ENCODE measurements at places on chromosomes 5 and 9. TPM values are rescaled to one million over a fixed set of nuclear protein-coding genes. Genes with fewer than 3 reads are reported as not detected.

- DNase-seq: no peak
These were observed 77.7 kb downstream of the NR2F1 start for GRCh38 chr5:93660677-93661076.

INSL6 gene
- total RNA-seq: not detected

GRCh38 chr5:56075361-56075760, 80.6 kb upstream of the IL6ST start:
- no peak for DNase-seq

DNA sequence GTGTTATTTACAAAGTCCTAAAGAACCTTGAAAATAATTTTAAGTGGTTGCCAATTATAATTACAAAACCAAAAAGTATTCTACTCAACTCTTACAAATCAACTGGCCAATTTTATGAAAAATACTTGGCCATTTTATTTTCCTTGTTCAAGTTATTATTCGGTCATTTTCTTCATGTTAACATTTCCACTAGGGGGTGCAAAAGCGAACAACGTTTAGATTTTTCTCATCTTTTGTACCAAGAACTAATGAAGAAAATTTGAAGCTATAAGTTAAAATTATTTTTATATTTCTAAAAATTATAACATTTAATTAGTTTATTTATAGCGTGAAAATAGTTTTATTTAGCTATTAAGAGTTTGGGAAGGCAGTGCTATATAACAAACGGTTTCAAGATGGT, 1453.3 kb downstream of the MAT2B start:
- no peak for DNase-seq

TMEFF1 gene
- 2.2 TPM for total RNA-seq

PCDH12 gene
- total RNA-seq: not detected

LCN9 gene
- total RNA-seq: not detected

DNA sequence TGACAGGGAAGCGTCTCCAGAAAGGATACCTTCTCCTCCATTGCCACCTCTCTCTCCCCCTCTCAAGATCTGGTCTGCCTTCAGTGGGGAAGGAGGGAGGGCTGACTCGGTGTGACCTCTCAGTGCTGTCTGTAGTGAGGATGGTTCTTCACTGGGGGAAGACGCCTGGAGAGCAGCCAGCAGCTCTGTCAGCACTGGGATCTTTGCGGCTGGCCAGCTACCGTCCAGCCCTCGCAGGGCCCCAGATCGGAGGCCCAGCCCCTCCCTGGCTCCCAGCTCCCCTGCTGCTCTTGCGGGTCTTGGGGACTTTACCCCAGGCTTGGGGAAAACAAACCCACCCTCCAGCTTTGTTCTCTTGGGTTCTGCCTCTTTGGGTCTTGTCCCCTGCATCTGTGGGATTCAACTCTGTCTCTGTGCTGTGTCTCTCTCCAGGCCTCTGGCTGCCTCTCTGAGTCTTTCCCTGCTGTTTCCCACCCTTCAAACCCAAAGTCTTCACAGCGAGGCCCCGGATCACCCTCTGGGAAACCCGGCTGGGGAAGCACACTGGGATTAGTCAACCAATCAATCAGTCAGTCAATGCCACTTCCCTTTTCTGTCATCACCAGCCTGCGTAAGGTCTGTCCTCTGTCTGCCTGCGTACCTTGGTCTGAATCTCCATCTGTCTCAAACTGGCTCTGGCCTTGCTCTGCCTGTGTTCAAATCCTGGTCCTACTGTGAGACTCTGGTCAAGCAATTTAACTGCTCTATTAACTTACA, 23.0 kb downstream of the FGF18 start:
- no peak for DNase-seq

- DNase-seq: no peak
These were observed 59.5 kb downstream of the CDC42SE2 start for GRCh38 chr5:131323378-131323777.

DNA sequence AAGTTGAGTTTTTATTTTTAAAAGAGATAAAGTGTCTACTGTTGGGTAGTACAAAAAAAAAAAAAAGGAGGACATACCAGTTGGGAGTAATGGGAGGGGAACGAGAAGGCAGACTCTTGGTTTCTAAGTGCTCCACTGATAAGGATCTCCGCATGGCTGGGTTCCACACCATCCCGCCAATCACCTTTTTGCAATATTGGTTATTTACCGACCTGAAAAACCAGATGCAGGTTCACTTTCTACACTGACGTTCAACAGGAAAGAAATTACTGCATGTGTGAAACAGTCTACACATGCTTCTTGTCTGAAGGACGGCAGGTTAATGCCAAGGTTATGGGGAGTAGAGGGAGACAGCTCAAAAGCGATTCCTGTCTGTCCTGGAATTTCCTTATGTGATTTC, 75.5 kb downstream of the PTPN3 start:
- no peak for DNase-seq

DNA sequence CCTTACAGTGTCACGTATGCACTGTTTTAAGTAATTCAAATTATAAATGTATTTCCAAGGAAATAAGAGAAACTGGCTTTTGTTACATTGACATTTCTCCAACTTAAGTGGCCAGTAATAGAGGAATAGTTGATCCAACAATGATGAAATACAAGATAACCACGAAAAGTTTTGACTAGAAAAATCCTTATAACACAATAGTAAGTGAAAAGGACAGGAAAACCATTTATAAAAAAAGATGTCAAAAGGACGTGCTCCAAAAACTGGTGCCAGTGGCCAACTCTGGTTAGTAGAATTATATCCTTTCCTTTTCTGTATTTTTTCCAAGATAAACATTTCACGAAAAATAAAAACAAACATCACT, 210.9 kb downstream of the GAPVD1 start:
- no peak for DNase-seq

GRCh38 chr5:35919191-35919590, 19.2 kb downstream of the CAPSL start:
- no peak for DNase-seq

CAVIN4 gene
- 0.82 TPM for total RNA-seq

TAF11L5 gene
- not detected for total RNA-seq

- no peak for DNase-seq
These were observed 317.8 kb upstream of the RGMB start for GRCh38 chr5:98455665-98456064.

PCDHGB1 gene
- 2.0 TPM for total RNA-seq

SUB1 gene
- total RNA-seq: 204 TPM

GRCh38 chr5:167653645-167654106, 637.8 kb upstream of the WWC1 start:
- DNase-seq: peak; percentile 53

GRCh38 chr9:132743931-132744479, 73.7 kb downstream of the GTF3C4 start:
- no peak for DNase-seq

DNA sequence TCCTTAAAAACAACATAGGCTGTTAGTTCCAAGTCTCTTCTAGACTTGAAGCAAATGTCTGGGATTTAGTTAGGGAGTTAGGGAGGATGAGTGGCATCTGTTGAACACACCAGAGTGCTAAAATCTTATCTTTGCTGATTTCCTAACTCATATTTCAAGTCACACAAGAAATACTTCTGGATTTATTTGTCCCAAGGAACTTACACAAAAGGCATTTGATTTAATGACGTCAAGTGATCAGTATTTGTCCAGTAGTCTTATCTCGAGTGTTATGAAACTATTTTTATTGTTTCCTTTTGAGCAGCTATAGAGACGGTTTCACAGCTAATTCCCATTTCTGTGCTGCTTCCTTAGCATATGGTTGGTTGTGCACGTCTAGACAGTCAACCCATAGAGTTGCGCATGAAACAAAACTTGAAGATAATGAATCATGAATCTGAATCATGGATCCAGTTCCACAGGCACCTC, 140.5 kb upstream of the TUT7 start:
- no peak for DNase-seq

PFN3 gene
- total RNA-seq: not detected

GRCh38 chr9:126611193-126611591, 2.5 kb upstream of the LMX1B start:
- no peak for DNase-seq

- DNase-seq: no peak
These were observed 622 bp upstream of the RGS14 start for GRCh38 chr5:177357146-177357458.

DNA sequence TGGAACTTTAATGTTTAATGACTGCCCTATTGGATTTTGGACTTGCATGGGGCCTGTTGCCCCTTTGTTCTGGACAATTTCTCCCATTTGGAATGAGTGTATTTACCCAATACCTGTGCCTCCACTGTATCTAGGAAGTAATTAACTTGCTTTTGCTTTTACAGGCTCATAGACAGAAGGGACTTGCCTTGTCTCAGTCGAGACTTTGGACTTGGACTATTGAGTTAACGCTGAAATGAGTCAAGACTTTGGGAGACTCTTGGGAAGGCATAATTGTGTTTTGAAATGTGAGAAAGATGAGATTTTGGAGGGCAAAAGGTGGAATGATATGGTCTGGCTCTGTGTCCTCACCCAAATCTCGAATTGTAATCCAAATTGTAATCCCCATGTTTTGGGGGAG, 368.2 kb downstream of the PDE4D start:
- DNase-seq: no peak

DNA sequence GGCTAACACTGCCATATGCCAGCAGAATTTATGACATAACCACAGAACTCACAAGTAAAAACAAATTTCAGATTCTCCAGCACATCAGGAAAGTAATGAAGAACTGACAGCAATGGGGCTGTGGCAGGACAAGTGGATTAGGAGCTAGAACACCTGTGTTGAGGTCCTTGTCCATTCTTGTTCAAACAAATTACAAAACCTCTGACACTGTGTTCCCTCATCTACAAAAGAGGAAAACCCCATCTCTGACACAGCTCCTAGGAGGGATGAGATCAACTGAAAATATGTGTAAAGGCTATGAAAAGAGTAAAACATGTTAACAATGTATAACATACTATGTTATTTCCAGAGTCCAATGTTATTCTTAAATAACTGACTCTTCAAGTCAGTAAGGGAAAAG, 23.5 kb downstream of the ELP1 start:
- DNase-seq: no peak

DNA sequence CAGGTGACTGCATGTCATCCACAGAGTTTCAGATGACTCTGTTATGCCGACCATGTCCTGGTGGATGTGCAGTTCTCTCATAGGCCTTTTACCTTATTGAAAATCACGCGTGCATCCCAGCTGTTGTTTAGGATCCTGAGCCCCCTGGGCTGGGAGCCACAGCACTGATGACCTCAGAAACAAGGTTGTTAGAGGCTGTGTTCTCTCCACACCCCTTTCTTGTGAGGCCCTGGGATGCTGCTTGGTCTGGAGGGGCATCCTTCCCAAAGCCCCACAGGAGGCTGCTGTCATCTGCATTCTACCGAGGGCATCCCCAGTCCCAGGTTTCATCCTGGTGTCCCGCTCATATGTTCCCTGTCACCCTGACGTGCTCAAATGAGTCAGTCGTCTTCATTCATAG, 76.5 kb upstream of the IRX4 start:
- no peak for DNase-seq

DNA sequence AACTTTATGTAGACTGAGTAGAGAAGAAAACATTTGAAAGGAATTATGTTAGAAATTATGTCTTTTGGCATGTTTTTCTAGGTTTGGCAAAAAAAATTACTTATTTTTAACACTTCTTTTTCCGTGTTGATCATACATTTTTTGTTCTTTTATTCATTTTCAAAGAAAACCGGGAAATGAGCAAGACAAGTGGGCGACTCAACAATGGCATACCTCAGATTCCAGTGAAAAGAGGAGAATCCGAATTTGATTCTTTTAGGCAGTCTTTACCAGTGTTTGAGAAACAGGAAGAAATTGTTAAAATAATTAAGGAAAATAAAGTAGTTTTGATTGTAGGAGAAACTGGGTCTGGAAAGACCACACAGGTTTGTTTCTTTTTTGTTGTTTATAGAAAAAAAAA, 12.9 kb downstream of the YTHDC2 start:
- DNase-seq: no peak

- no peak for DNase-seq
These were observed 25.8 kb upstream of the PRXL2C start for GRCh38 chr9:96680812-96681499.

PCDHGA7 gene
- 0.18 TPM for total RNA-seq

WWC1 gene
- 29.4 TPM for total RNA-seq

DNA sequence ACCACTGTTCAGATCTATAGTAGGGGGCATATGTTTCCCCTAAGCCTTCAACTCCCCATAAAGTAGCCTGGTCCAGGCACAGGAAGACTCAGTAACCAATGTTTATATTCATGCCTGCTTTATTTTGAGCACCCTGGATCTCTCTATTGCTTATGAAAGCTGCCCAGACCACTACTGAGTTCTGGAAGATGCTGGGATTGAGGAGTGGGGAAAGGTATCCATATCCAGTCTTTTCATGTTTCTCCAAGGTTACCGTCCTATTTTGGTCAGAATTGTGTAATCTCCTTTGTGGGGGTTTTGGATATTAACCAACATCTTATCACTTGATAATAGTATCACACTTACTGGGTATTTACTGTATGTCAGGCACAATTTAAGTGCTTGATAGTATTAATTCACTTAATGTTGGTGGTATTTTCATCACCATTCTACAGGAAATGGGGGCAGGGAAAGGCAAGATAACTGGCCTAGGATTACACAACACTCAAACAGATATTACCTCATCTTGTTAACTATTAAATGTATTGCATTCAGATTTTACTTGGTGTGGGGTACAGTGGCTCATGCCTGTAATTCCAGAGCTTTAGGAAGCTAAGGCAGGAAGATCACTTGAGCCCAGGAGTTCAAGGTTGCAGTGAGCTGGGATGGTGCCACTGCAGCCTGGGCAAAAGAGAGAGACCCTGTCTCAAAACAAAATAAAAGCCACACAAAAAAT, 36.3 kb downstream of the RUSC2 start:
- no peak for DNase-seq

ST6GALNAC6 gene
- total RNA-seq: 50.2 TPM

KCNV2 gene
- total RNA-seq: not detected

GRCh38 chr9:4822057-4822456, 29.3 kb downstream of the RCL1 start:
- no peak for DNase-seq

GRCh38 chr9:29230931-29231330, 1657.7 kb upstream of the C9orf72 start:
- no peak for DNase-seq

- DNase-seq: no peak
These were observed 26.5 kb downstream of the CEP72 start for GRCh38 chr5:638501-639252.

DNA sequence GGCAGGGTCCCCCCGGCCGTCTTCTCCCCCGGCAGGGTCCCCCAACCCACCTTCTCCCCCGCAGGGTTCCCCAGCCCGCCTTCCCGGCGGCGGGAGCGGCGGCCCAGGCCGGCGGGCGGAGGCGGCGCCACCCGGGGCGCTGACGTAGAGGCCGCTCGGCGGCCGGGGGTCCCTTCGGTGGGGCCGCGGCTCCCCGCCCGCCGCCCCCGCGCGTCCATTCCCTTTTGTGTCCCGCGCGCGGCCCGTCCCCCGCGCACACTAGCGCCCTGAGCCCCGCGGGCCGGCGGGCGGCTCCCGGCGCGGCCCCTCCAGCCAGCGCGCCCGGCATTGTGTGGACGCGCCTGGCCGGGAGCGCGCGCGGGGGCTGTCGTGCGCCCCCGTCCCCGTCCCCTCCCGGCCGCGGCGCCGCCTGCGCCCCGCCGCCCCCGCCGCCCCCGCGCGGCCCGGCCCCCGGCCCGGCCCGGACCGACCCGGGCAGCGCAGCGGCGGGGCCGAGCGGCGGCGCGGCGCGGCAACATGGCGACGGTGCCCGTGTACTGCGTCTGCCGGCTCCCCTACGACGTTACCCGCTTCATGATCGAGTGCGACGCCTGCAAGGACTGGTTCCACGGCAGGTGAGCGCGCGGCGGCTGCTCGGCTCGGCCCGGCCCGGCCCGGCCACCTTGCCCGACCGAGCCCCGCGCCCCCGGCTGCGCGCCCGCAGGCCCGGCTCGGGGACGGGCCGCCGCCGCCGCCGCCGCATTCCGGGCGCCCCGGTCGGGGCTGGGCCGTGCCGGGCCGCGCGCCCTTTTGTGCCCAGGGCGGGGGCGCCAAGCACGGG, at the start of gene PHF2:
TSS of gene PHF2 (plus strand) at position 327 of the 820 bp plus-strand sequence. CDS start at position 517, 190 bp downstream.
- DNase-seq: no peak

Data from Panc1 (cell line).